ENCODE measurements at places on chromosomes 1 and 21.

DNA sequence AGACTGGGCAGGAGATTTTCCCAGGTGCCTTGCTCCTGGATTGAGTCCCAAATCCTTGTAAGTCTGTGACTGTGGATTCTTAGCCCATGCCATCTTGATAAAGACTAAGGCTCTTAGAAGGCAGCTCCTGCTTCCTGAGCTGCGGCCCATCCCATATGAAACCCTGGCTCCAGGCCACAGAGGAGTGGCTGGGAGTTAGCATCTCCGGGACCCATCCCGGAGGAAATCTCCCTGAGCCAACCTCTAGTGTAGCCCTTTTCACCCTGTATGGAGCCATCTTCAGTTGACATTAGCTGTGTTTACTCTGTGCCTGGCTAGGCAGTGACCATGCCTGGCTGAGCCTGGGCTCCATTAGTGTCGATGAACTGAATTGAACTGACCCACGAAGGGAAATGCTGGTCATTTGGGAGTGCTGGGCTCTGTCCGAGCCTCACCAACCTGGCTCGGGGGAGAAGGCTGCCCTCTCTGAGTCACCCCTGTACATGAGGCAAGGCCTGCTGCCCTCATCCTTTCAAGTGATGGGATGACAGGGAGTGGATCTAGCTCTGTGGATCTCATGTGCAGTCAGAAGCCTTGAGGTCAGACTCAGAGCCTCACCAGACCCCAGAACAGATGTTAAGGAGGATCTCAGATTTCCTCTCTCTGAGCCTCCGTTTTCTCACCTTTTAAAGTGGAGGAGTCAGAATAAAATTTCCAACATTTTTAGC is 37.5 kb downstream of the LGR6 start:
- no peak for DNase-seq

DNA sequence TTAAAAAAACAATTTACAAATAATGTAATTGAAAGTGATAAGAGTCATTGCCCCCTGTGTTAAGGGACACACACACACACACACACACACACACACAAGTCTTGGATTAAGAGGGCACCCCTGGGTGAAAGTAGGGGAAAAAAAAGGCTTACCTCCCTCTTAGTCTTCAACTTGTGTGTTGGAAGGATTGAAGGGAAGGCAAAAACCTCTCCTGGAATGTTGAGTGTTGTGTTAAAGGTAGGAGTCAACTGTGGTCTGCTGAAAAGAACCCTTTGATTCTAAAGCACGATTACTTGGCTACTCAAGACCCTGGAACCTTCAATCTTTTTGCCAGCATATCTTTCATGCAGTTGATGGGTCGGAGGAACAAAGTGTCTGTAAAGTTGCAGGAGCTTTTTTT is 6.4 kb downstream of the PBX1 start:
- DNase-seq, result no peak

GRCh38 chr21:21268885-21269284 is 270.7 kb downstream of the NCAM2 start:
- DNase-seq, result no peak

GRCh38 chr1:101511202-101511891 is 274.5 kb downstream of the S1PR1 start:
- no peak for DNase-seq

DNA sequence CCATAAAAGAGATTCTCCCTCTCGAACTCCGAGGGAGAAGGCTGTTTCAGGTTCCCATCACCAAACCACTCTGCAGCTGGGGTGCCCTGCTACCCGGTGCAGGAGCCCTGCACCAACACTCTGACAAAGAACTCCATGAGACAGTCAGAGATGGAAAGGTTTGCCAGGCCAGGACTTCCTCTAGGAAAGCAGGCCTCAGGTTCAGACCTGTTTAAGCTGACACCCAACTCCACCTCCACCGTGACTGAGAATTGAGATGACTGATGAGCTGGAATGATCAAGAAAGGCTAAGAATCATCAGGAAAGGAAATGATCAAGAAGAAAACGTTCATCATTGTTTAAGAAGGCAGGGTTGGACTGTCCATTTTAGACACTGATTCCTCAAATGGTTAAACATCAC is 46.2 kb upstream of the KCNE1 start:
- DNase-seq, result no peak

- peak; percentile 49 for DNase-seq
Measured at GRCh38 chr1:181936768-181937581, 124.5 kb downstream of the ZNF648 start.
